ENCODE measurements at places on chromosomes 6 and 20.
A peak's percentile ranks its signal among the peaks of the same experiment; 100 is the strongest.

GRCh38 chr6:109455437-109456110 lies at the start of gene MICAL1:
TSS of gene MICAL1 (minus strand) at chr6:109455772. CDS start at chr6:109454196, 1,576 bp downstream.
- DNase-seq: peak; percentile 77

DNA sequence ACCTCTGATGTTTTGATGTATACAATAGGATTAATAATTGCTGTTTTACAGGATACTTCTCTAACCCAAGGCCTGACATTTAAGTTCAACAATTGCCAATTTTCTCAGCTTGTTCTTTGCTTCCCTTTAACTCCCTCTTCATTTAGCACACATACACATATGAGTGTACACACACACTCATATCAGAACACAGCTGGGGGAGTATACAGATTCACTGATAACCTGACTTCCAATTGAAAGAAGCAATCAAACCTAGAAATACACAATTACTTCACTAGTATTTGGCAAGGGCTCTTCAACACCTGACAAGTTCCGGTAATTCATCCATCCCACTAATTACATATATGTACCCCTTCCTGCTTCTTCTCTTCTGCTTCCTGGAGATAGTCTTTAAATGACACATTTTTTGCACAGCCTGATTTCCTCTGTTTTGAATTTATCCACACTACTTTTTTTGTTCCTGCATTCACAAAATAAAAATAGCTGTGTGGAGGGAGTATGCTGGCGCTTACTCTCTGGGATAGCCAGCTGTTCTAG lies 11.2 kb downstream of the UST start:
- no peak for DNase-seq

DNA sequence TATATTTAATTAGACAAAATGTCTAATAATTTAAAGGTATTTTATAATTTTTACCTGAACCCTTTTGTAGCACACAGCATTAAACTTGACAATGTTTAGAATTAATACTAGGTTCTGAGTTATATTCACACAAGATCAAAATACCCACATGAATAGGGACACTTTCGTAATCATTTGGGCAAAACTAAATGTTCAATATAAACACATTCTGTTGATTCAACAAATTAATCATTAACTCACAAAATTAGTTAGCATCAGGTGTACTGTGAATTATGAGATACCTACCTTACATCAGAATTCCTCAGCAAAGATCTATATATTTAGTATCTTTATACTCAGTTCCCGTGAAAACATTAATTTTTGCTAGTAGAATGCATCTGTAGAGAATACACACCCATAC lies 481.5 kb upstream of the MANEA start:
- DNase-seq: no peak

GRCh38 chr20:39029364-39029763 lies 67.2 kb downstream of the DHX35 start:
- DNase-seq: no peak

- DNase-seq: peak; percentile 64
Observed at GRCh38 chr6:158706369-158706982, 56.6 kb downstream of the SYTL3 start.

DNA sequence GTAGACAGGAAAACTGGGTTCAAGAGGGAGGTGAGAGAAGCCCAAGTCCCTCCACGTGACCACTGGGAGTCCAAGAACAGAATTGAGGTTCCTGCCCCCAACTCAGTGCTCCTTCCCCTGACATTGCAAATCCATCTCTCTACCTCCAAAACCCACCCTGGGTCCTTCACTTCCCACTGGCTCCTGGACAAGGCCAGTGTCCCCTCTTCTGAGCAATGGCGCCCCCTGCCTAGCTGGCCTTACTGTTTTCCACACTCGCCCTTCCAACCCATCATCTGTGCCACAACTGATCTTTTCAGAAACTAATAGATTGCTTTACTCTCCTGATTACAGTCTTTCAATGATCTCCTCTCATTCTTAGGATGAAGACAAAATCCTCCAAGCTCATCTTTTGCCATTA lies 200.3 kb downstream of the ANKRD60 start:
- DNase-seq: no peak

DNA sequence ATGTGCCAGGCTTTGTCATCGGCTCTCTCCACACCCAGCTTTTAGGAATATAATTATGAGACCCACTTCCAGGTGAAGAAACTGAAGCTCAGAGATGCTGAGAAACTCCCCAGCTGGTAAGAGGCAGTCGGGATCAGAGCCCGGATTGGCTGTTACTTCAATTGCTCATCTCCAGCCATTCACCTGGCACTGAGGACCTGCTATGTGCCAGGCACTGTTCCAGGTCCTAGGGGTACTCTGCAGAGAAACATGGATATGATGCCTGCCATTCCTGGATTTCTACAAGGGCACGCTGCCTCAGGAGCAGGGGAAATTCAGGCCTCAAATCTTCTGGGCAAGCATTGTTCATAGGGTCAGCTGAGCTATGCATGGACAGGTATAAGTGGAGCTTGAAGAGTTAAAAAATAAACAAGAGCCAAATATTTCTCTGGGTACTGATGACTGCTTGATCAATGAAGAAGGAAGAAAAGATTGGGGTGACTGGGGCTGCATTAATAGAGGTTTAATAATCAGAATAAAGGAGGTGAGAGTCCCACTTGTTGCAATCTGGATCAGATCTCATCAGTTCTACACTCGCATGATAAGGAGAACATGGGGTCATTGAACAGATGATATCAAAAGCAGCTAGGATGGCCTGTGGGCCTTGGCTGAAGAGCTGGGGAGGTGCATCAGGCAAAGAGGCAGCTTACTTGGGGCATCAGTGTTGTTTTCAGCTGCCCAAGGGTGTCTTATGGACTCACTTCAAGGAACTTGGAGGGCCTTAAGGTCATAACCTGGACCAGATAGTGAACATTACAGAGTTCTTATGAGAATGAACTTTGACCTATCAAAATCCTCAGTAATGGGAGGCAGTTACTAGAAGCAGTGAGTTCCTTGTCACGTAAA lies 80.9 kb upstream of the TOX2 start:
- DNase-seq: no peak

DNA sequence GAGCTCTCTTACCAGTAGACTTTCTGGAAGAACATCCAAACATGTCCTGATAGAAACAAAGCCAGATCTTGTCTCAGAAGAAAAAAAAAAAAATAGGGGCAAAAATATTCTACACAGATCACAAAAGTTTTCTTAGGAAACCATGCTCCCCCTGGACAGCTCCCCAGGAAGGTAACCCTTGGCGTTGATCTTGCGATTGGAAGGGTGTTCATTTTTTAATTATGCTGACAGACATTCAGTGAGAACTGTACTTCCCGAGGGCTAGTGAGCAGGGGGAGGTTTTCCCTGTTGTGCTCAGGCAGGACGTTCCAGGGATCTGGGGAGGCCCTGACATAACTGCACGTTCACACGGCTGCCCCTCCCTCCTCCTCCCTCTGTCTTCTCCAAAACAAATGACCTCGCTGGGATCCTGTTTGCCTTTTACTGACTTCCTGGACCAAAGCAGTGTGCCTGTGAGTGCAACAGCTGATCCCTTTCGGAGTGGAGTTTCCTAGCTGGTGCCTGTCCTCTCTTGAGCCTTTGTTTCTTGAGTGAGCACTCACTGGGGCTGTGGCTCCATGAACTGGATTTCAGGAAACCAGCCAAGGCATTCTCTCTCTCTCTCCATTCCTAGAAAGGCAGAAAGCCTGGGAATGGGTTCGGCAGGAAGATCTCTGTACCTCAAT lies 46.7 kb downstream of the MARCKS start:
- peak; percentile 75 for DNase-seq

DNA sequence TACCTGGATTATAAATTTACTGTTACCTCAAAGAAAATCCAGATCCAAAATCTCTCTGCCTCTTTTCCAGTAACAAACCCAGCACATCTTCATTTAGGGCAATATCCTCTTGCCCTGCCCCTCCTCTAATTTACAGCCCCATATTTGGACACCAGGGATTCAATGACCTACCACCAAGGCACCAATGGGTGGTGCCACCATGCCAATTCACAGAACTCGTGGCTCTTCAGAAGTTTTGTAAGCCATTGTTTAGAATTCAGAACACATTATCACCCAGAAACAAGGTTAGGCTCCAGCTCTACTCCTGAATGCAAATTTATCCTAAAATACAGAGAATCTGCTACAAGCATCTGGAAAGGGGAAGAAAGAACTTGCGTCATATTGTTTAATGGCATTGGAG lies 67.8 kb upstream of the SASH1 start:
- no peak for DNase-seq

DNA sequence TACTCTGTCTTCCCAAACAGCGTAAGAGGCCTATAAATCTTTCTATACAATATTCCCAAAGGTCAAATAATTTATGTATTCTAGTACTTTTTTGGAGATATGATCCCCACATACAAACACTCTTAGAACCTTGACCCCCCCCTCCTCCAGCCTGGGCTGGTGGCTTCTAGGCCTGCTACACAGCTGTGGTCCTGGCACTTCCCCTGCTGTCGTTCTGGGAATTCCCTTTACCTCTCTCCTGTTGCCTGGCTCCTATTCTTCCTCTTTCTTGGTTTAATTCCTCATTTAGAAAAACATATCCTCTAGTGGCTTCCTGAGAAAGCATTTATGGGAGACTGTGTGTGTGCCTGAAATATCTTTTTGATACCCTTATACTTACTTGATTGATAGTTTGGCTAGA lies 4.1 kb upstream of the TXLNB start:
- no peak for DNase-seq

DNA sequence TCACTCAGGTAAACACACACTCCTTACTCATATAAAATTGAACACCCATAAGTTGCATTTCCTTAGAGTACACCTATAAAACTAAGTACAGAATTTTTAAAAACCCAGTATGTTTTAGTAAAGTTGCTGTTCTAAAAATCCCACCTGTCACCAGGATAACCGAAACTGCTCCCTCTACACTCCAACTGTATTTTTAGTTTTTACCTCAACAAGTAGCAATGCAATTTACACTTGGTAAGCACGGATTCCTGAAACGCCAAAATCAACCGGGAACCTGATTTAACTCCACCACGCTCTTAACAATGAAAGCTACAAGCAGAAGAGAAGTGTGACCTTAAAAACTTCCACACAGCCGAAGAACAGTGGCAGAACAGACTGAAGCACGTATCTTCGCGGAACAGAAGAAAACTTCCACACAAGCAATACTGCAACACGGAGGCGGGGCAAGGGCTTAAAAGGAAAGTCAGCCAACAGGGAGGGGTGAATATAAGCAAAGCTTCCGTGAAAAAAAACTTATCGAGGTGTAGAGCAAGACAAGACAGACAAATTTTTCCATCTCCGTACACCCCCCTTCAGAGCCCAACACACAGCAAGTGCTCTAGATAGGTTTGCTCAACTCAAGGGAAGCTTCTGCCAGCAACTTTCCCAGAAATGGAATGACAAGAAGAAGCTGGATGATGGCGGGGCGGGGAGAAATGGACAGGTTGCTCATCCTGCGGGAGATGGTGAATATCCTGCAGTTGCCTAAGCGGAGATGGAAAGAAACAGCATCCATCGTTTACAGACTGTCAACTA lies 1.4 kb downstream of the STAU1 start:
- peak; percentile 49 for DNase-seq

DNA sequence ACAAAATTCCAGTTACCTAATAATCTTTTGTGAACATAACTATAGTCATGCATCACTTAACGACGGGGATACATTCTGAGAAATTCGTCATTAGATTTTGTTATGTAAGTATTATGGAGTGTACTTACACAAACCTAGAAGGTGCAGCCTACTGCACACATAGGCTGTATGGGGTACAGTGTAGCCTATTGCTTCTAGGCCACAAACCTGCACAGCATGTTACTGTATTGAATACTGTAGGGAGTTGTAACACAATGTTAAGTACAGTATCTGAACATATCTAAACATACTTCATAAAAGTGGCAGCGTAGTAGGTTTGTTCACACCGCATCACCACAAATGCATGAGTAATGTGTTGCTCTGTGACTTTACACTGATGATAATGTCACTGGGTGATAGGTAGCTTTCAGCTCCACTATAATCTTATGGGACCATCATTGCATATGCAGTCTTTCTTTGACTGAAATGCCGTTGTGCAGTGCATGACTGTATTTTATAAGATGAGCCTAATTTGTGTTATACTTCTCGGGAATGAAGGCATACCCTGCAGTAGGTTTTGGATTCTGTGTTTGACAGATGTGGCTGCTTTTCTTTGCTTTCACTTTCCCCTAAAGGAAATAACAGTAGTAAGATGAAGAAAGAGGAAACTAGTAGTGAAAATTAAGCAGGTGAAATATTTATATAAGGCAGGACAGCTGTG lies 365.6 kb downstream of the FARS2 start:
- no peak for DNase-seq

GRCh38 chr6:20686142-20686541 lies 151.9 kb downstream of the CDKAL1 start:
- DNase-seq: no peak

- no peak for DNase-seq
Observed at GRCh38 chr6:94050515-94050914, 631.2 kb upstream of the EPHA7 start.

- no peak for DNase-seq
Observed at GRCh38 chr20:49398401-49399144, 83.9 kb downstream of the KCNB1 start.

- DNase-seq: no peak
Observed at GRCh38 chr20:20489054-20489453, 121.2 kb downstream of the INSM1 start.

- no peak for DNase-seq
Observed at GRCh38 chr6:108009894-108010293, 51.9 kb upstream of the SEC63 start.

DNA sequence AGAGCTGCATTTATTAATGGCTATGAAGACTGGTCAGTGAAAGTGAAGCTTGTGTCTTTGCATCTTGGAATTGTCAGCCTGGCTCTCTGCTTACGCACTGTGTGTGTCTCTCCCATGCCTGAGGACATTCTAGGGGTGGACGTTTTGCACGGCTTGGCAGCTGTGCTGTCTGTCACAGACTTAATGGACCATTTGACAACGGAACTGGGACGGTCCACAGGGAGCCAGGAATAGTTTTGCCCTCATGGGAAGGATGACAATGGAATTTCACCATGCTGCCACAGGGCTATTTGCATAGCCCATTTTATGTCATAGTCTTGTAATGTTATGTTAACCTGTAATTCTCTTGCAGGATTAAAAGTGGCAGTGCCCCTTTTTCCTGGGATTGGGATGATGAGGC lies 44.7 kb downstream of the OR2B6 start:
- DNase-seq: no peak

DNA sequence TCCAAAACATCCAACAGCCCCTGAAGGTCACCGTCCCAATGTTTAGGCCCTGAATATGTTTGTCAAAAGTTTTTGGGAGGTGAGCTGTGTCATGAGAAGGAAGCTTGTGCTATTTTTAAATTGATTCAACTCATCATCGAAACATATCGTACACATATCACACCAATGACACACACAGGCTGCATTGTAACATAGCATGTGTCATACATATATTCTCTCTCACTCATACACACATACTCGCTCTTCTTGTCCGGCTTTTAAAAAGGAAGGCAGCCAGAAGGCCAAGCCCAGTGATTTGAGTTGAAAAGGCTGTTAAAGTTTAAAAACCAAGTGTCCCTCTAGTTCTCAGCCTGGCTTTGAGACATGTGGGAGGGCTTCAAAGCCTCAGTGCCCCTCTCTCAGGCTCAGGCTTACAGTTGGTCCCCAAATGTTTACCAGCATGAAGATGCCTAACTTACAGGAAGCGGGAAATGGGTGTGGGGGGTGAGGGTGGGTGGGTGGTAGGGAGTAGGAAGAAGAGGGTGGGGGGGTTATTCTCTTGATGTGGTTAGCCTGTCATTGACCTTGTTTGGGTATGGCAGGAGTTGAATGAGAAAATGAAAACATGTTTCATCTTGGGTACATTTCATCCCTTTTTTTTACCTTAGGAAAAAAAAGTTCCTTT lies 3.3 kb upstream of the PRDM1 start:
- peak; percentile 90 for DNase-seq

GRCh38 chr6:168145747-168146596 lies 67.0 kb upstream of the FRMD1 start:
- no peak for DNase-seq

GRCh38 chr20:63703471-63703975 lies 4.3 kb downstream of the ARFRP1 start:
- no peak for DNase-seq
